ENCODE measurements at places on chromosomes 6 and 20. TPM values are rescaled to one million over a fixed set of nuclear protein-coding genes. Genes with fewer than 3 reads are reported as not detected.

TSPO2 gene
- not detected for total RNA-seq

TMEM30A gene
- total RNA-seq: 281 TPM

DDX27 gene
- total RNA-seq: 27.9 TPM

KCNB1 gene
- total RNA-seq: 0.07 TPM

ZMYND8 gene
- total RNA-seq: 18.2 TPM

NT5E gene
- 667 TPM for total RNA-seq

OR12D3 gene
- not detected for total RNA-seq

PACRG gene
- total RNA-seq: 0.20 TPM

Data from smooth muscle cell of the pulmonary artery (primary cell).